ENCODE measurements at places on chromosomes 16 and 17.

DNA sequence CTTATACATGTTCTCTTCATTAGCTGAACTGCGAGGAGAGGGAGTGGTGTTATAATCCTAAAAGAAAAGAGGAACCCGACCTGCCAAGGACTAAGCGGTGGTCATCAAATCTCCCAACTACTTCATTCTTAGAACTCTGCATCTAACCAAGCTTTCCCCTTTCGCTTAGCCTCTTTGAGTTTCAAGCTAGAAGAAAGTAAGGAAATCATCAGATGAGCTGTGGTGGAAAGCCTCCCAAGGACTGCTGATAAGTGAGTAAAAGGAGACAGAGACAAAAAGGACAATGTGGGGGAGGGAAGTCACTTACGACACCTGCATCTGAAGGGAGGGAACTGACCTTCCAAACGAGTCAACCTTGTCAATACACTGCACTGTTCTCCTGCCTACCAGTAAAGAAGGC lies 121.3 kb downstream of the TRIM37 start:
- no peak for DNase-seq

DNA sequence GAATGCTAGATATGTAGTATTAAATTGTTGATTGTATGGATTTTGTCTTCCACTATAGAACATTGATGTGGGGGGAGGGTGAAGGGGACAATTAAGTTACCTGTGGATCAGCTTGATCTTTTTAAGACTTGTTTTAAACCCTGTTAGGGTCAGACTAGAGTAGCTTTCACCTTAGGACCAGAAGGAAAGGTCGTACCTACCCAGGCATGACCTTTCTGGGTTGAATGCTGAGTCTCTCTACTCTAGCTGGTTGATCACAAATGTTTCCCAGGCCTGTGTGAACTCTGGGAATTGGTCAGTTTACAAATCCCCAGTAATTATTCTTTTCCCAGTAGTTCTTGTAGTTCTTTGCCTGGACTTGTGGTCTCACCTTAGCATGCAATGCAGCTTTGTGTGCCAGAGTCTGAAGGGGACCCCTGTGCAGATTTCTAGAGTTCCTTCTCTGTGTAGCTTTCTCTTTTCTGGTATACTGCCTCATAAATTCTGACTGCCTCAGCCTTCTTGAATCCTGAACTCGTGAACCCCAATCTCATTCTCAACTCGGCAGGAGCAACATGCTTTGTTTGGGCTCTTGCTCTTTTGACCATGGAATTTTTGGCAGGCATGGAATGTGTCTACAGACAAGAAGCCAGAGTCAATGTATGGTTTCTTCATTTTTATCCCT lies 54.1 kb downstream of the VMP1 start:
- DNase-seq = peak; percentile 93

DNA sequence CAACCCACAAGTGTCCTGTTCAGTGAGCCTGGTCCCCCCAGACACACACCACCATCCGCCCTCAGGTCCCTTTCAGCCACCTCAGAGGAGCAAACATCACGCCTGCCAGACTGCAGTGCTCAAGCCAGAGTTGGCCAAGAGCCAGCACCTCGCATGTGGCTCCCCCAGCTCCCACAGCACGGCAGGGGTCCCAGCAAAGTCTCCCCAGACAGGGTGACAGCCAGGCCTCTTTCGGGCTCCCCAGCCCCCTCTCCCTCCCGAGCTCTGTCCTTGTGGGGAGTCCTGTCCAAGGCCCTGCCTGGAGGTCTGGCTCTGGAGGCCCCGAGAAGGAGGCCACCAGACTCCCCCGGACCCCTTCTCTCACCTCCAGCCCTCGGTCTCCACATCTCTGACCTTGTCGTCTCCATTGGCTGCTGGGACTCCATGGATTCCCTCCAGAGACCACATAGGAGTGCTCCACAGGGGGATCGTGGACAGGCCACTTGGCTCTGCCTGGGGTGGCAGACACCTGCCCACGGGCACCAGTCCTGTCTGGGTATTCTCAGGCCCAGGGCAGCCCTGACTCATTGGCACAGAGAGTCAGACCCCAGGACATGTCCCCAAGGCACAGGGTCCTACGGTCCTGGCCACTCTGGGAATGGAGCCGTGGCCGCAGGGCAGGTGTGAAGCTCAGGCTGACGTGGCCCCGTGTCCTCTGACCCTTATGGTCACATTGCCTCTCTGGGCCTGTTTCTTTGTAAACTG lies 1.8 kb upstream of the MYADML2 start:
- DNase-seq = no peak

DNA sequence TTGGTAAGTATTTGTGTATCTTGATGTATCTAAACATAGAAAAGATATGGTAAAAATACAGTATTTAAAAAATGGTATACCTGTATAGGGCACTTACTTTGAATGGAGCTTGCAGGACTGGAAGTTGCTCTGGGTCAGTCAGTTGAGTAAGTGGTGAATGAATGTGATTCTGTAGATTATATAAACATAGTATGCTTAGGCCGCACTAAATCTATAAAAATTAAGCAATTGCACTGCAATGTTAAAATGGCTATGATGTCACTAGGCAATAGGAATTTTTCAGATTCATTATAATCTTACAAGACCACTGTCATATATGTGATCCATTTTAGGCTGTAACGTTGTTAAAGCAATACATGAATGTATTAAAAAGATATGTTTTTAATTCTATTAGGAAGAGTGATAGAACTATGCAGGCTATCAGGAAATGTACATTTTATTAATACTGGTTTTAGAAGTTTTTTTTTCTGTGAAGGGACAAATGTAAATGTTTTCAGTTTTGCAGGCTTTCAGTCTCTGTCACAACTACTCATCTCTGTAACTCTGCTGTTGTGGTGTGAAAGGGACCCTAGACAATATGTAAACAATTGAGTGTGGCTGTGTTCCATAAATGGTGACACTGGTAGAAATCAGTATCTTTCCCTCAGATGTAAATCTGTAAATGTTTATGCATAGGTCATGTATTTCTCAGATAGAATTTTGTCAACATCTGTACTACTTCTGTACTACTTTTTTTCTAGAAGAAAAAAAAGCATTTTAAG lies 10.5 kb downstream of the CBFB start:
- no peak for DNase-seq

DNA sequence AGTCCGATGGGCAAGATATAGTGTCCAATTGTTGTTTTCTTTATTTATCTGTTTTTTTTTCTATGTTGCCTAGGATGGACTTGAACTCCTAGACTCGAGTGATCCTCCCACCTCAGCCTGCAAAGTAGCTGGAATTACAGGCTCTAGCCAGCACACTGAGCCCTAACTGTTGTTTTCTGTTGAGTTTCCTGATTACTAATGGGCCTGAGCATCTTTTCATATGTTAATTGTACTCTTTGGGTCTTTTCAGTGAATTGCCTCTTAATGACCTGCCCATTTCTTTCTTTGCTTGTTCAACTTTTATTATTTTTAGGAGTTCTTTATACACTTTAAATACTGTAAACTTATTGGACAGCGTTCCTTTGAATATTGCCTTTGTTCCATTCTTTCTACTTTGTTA lies 213.0 kb downstream of the HS3ST3B1 start:
- DNase-seq = no peak
